Sigmoid colon (tissue), 7 donors: ENCODE measurements at places on chromosomes 6 and 20. TPM values are rescaled to one million over a fixed set of nuclear protein-coding genes. Genes with fewer than 3 reads are reported as not detected.
A peak's percentile ranks its signal among the peaks of the same experiment; 100 is the strongest.

DNA sequence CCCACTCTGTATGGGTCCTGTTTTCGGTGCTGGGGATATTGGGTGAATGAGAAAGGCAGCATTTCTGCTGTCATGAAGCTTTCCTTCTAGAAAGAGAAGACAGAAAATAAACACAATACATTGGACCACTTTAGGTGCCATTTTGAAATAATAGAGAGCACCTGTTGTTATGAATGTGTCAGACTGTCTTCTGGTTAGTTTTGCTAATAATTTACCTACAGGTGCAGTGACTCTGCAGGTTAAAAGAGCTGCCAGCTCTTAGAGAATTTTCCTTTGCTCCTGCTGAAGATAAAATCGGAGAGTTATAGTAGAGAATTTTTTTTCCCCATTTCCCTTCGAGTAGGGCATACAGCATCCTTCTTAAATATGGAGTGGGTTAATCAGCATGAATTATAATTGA, 21.9 kb upstream of the GCLC start:
- no peaks in the 10 kb centered on the region for H3K4me1 ChIP-seq
- H3K27ac ChIP-seq, result no peak overlapping the region
- no peaks in the 10 kb centered on the region for H3K27me3 ChIP-seq
- H3K36me3 ChIP-seq, result no peaks in the 10 kb centered on the region
- no peak overlapping the region for H3K4me3 ChIP-seq

GRCh38 chr20:32052090-32052777, at the start of gene HCK:
HCK (plus strand) TSS chr20:32052242.
- no peaks in the 10 kb centered on the region for H3K36me3 ChIP-seq
- no peak for DNase-seq
- peak within 1 kb of the TSS; percentile 64 for H3K27ac ChIP-seq
- H3K27me3 ChIP-seq, result peaks cover 49% of the 10 kb centered on the region
- no peaks in the 10 kb centered on the region for H3K4me1 ChIP-seq

IPCEF1 gene
- 0.28 TPM for total RNA-seq

CALHM5 gene
- 1.6 TPM for total RNA-seq

- H3K4me1 ChIP-seq, result no peaks in the 10 kb centered on the region
- H3K27me3 ChIP-seq, result no peaks in the 10 kb centered on the region
- no peak overlapping the region for H3K27ac ChIP-seq
- H3K36me3 ChIP-seq, result no peaks in the 10 kb centered on the region
- H3K4me3 ChIP-seq, result no peak overlapping the region
Measured at GRCh38 chr6:154996841-154997311, 1.8 kb downstream of the TIAM2 start.

MICB gene
- 1.5 TPM for total RNA-seq

EDEM2 gene
- 8.9 TPM for total RNA-seq

DNA sequence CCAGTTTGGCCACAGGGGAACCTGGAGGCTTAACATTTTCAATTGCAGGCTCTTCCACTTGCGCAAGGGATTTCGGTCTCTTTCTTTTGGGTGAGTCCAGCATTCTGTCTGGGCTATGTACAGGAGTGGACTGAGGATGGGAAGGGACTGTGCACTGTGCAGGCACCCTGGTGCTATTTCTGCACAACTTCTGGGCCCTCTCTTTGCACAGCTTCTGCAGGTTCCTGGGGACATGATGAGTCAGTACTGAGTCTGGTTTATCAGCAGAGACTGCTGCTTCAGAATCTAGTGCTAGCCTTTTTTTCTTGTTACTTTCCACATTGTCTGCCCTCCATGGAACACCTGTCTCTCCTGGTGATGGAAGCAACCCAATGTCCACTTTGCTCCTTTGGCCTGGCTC, 78.5 kb upstream of the ASF1A start:
- H3K27ac ChIP-seq, result no peak overlapping the region
- no peaks in the 10 kb centered on the region for H3K36me3 ChIP-seq
- no peak overlapping the region for H3K4me3 ChIP-seq
- no peaks in the 10 kb centered on the region for H3K4me1 ChIP-seq
- DNase-seq, result no peak

DNA sequence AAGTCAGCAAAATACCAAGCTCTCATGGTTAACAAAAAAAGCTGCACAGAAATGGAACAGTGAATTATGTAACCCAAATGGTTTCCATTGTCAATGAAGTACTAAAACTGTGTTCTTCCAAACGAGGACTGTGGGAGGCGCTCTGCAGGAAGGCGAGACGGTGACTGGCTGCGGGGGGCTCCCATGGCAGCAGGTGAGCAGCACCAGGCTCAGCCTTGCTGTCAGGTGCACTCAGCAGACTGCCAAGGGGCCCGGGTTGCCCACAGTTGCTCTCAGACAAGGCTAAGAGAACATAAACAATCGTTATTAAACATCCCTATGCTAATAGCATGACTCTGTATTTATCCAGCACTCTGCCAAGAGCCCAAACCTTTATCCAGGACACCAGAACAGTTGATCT, 630.3 kb upstream of the ARID1B start:
- H3K27me3 ChIP-seq, result no peaks in the 10 kb centered on the region
- no peaks in the 10 kb centered on the region for H3K4me1 ChIP-seq
- no peak for DNase-seq
- no peak overlapping the region for H3K4me3 ChIP-seq
- no peaks in the 10 kb centered on the region for H3K36me3 ChIP-seq
- no peak overlapping the region for H3K27ac ChIP-seq

GRCh38 chr6:22929311-22929985, 360.1 kb downstream of the HDGFL1 start:
- no peak for DNase-seq
- no peaks in the 10 kb centered on the region for H3K27me3 ChIP-seq
- H3K4me1 ChIP-seq, result peaks cover 10% of the 10 kb centered on the region
- no peak overlapping the region for H3K27ac ChIP-seq
- no peak overlapping the region for H3K4me3 ChIP-seq

GSTA1 gene
- total RNA-seq, result not detected

DNA sequence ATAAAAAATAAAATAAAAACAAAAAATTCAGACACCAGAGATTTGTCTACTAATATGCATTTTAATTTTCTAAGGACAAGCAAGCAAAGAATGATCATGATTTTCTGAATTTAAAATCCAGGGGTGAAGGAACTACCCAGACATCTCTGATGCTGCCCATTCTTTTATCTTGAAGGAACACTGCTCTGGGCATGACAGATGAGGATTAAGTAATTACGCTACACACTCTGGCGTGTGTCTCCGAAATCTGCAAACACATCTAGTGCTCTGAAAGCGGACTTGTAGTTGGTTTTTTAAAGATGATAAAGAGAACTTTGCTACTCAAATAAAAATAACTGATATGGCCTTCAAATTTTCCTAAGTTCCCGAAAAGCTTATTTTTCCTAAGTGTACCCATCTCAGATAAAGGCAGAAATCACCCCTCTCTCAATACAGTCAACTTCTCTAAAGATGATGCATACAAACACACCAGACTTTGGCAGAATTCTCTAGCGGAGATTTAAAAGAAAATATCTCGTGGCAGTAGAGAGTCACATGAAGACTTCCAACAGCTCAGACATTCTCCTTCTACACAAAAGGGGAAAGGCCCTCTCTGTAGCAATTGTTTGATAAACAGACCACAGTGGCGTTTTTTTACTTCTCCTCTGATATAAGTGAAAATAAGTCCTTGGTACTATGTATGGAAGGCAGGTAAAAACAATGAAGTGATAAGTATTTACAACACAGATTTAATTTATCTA, 133.8 kb downstream of the BACH2 start:
- no peaks in the 10 kb centered on the region for H3K27me3 ChIP-seq
- H3K4me3 ChIP-seq, result no peak overlapping the region
- H3K4me1 ChIP-seq, result peaks cover 11% of the 10 kb centered on the region
- no peak overlapping the region for H3K27ac ChIP-seq
- H3K36me3 ChIP-seq, result no peaks in the 10 kb centered on the region

DNA sequence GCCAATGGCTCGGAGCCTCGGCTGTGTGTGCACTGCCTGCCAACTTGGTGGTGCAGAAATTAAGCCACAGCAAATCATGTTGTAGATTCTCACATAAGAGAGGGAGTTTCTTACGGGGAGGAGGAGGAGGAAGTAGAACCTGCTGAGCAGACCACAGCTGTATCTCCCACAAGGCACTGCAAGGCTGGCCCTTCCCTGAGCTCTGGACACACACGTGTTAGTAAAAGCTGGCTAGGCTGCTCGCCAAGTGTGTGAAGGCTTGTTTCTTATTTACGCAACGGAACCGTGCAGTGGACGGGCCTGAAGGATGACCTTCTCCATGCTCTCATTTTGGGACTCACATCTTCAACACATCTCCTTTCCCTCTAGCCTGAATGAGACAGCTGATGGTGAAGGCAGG, 15.7 kb upstream of the QKI start:
- H3K4me1 ChIP-seq, result peaks cover 14% of the 10 kb centered on the region
- H3K27me3 ChIP-seq, result no peaks in the 10 kb centered on the region
- H3K36me3 ChIP-seq, result no peaks in the 10 kb centered on the region
- peak; percentile 82 for DNase-seq
